Occipital lobe (tissue), 3 donors: ENCODE measurements at places on chromosomes 5 and 9. TPM values are rescaled to one million over a fixed set of nuclear protein-coding genes. Genes with fewer than 3 reads are reported as not detected.
A peak's percentile ranks its signal among the peaks of the same experiment; 100 is the strongest.

DNA sequence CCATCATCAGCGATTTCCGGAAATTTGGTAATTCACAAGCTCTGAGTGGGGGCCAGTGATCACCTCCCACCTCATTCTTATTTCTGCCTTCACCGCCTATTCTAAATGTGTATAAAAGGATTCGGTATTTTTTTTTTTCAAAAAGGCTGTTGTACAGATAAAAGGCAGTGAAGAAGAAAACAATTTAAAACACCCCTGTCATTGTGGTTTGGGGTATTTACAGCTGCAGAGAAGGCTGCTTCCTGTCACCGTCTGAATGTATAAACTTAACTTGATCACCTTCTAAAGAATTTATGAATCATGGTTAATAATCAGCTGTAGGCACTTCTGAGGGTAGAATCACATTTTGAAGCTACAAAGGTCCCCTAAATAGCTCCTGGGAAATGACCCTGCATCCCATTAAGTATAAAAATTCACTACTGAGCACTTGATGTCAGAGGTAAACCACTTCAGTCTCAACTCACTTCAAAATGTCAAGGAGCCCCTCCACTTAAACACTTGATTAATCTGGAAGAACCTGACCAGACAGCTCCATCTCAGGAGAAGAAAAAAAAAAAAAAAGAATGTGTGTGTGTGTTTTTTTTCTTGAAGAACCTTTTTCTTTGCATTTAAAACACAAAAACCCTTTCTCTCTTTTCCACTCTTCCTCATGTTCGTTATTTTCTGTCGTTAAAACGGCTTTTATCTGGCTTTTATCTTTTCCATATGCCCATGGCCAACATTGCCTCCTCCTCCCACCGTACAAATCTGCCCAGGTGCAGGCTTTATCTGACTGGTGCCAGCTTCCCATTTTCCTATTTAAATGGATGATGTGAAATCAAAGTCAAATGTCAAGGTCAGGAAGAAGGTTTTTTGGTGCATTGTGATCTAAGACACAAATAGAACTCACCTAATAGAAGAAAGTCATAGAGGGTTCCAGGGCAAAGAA is 291.2 kb downstream of the IRX1 start:
- DNase-seq: no peak

- DNase-seq: no peak
Observed at GRCh38 chr9:133855802-133856521, 117.8 kb upstream of the SARDH start.

GRCh38 chr9:116151966-116152381 is 1.6 kb upstream of the PAPPA start:
- DNase-seq: no peak

The AGXT2 gene
- not detected for total RNA-seq

DNA sequence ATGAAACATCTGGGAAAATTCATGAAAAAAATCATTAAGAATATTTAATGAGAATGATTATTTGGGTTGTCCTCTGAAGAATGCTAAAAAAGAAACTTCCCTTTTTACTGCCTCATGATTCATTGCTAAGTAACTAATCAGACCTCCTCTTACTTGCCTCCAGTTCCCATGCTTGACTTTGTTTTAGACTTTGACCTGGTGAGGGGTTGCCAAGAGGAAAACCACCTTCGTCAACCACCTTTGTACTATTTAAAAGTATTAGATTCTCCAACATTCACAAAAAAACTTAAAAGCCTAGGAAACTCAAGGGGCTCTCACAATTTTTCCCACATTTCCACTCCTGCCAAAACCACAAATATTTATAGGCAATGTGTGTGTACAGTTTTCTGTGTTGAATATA is 115.2 kb upstream of the ST8SIA4 start:
- DNase-seq: no peak

The BNC2 gene
- 1.6 TPM for total RNA-seq

DNA sequence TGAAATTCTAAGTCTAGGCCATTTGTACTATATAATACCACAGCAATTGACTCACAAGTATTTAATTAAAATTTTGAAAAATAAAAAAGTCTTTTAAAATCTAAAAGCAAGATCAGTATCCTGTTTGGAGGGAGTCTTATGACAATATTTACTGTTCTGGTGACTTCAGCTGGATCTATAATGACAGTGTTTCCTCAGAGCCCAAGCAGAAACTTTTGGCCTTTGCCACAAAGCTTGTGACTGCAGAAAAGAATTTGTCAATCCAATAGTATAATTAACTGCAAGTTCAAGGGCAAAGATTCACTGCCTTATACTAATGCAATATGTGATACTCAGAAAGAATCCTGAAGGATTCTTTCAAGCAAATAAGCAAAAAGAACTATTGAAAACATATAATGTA is 49.6 kb upstream of the RAPGEF6 start:
- no peak for DNase-seq

- DNase-seq: no peak
Observed at GRCh38 chr5:15807248-15807647, 307.3 kb downstream of the FBXL7 start.

The PCDHB15 gene
- 22.1 TPM for total RNA-seq

DNA sequence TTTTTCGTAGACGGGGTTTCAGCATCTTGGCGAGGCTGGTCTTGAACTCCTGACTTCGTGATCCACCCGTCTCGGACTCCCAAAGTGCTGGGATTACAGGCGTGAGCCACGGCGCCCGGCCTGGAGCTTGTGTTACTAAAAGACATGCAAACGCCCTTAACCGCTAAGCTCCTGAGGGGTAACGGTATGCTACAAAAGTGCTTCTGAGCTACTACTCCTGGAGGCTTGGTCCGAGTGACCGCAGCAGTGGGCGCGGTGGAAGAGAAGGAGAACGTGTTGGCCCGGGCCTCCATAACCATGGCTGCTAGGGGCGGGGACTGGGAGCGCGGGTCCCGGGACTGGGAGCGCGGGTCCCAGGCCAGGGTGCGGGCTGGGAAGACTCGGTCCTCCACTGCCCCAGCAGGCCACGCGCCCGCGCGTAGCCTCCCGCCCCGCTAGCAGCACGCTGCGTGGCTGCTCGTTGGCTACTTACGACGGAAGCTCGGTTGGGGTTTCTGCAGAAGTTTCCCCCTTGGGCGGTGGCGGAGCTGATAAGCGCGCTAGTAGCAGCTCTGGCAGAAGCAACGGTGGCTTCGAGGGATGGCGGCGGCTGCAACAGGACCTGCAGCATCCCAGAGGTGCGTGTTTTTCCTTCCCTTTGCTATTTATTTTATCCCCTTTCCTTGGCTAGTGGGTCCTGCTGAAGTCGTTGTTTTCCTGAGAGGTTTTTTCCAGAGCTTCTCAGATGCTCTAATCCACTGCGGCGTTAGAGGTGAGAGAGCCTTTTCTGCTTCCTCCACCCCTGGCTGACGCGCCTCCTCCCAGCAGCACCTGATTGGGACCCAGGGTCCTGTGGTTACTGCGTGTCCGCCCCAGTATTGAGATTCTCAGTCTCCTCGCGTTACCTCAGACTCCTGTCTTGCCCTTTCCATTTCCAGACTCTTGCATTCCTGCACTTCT is 69.2 kb upstream of the CCDC180 start:
- DNase-seq: peak; percentile 86

The SMIM23 gene
- total RNA-seq: not detected
